Cortex of kidney (tissue), 1 donor: ENCODE measurements at places on chromosomes 2 and 18.

GRCh38 chr2:11377928-11378545, 33.6 kb upstream of the ROCK2 start:
- no peak for DNase-seq

GRCh38 chr18:55381277-55381676, 206.7 kb downstream of the TCF4 start:
- no peak for DNase-seq

- DNase-seq = no peak
Observed at GRCh38 chr2:65831509-65831908, 399.1 kb upstream of the SPRED2 start.

- no peak for DNase-seq
Observed at GRCh38 chr18:74040459-74041332, 106.9 kb downstream of the FBXO15 start.

- no peak for DNase-seq
Observed at GRCh38 chr2:29014331-29014730, 33.2 kb downstream of the TOGARAM2 start.

DNA sequence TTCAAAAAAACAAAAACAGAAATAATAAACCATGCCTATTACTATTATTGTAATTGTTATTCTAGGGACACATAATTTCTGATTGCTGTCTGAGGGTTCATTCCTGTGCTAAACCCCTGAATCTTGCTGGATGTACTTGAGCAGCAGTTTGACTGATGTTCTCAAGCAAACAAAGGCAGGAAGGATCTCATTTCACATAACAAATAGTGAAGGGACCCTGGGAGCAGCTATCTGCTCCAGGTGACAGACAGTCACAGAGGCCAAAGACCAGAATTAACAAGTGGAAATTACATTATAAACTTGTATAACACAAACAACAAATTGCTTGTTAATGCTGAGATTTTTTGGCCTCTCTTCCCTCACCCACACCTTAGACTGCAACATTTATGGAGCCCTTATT, 284.2 kb downstream of the THSD7B start:
- DNase-seq = no peak

GRCh38 chr2:39494784-39495251, 57.7 kb upstream of the MAP4K3 start:
- no peak for DNase-seq

DNA sequence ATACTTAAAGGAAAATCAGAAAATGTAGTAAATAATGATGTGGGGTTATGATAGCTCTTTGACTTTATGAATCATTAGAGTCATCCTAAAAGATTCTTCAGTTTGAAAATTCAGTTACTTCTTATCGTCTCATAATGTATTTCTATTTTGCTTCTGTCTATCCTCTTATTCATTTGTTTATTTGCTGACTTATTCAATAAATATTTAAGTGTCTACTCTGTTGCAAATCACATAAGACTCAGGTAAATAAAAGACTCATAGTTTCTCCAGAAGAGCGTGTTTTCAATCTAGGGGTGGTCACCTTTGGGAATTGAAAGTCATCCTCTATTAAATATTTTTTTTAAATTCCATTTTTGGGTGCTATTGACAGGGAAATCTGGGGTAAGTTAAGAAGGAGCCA, 69.1 kb upstream of the RBMS1 start:
- DNase-seq = no peak

GRCh38 chr2:100632037-100632436, 69.2 kb downstream of the PDCL3 start:
- DNase-seq = no peak

DNA sequence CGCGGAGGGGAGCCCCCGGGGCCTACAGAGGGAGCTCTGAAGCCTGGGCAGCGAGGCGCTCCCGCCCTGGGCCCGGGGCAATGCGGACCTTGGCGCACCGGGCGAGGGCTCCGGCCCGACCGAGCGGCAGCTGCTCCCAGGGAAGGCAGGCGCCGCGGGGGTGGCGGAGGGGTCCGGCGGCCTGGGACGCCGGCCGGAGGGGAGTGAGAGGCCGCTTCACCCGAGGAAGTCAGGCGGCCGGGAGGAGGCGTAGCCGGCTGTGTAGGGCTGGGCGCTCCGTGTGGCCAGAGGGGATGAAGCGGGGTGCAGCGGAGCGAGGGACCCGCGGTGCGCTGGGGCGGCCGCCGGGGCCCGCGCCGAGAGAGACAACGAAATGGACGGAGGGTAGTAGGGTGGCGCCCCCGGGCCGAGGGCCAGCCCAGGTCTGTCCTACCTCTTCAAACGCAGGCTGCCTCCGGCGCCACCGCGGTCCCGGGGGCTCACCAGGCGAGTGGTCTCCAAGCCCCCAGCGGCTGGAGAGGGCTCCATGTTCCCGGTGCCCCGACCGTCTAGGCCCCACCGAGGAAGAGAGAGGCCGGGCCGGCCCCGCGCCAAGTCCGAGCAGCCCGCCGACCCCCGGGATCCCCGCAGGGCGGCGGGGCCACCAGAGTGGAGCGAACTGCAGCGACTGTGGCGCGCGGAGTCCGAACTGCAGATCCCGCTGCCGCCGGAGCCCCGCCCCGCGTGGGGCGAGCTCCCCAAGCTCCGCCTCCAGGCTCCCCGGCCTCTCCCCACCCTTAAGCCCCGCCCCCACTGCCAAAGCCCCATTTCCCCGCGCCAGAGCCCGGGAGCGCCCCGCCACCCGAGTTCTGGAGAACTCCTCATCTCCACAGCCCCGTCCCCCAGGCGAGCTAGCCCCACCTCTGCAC, at the start of gene SLC30A3:
SLC30A3 (minus strand) TSS at position 669 of the 908 bp plus-strand sequence; CDS start at position 528, 141 bp downstream.
- DNase-seq = no peak

- no peak for DNase-seq
Observed at GRCh38 chr2:65382323-65382722, 50.1 kb downstream of the SPRED2 start.

DNA sequence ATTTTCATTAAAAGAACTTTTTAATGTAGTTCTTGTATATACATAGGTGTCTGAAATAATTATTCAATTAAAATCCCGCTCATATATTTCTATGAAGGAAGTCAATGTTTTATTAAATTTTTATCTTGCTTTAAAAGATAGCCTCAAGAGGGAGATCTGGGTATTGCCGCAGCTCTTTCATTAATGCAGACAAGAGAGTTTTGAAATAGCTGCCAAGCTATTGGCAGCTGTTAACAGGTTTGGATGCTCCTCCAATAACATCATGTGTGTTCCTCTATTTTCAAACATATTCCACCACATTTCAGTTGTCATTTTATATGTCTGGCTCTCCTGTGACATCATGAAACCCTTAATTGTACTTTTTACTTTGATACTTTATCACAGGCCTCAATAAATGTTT, 12.9 kb upstream of the NT5C1B start:
- no peak for DNase-seq

DNA sequence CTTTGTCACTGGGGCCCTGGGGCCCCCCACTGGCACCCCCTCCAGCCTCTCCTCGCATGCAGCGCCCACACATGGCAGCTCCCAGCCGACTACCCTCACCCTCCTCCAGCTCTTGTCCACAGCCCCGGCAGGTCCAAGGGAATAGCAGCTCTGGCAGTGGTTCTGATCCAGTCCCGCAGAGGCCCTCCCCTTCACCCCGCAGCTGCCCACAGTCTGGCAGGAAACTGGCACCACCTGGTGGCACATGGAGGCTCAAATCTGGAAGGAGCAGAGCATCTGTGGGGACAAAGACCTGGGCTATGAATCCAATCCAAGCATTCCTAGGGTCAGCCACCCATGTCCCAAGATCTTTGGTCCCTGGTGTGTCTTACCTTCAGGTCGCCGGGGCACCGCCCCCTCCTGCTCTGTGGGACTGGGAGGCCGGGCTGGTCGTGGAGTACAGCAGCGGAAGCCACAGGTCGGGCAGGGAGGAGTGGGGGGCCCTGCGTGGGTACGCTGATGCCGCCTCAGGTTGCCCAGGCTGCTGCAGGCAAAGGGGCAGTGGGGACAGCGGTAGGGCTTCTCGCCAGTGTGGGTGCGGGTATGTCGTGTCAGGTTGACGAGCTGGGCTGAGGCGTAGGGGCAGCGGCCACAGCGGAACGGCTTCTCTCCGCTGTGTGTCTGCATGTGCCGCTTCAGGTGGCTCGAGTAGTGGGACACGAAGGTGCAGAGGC, 2.3 kb downstream of the ZNF513 start:
- DNase-seq = no peak

DNA sequence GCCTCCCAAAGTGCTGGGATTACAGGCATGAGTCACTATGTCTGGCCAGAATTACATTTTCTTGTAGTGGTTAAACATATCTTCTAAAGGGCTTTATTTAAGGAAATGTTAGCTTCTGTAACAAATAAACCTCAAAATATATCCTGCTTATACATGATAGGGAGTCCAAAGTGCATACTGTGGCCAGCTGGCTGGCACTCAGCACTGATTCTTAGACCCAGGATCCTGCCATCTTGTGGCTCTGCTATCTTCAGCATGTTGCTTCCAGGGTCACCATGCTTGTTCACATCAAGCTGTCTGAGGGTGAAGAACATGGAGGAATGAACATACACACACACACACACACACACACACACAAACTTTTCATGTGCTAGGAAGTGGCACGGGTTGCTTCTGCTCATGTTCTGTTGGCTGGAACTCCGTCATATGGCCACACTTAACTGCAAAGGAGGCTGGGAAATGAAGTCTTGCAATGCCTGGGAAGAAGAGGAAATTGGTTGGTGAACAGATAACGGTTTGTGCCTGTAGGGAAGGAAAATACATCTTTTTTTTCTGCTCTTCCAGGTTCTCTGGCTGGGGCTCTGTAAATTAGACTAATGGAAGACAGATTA, 40.0 kb downstream of the NPPC start:
- no peak for DNase-seq

DNA sequence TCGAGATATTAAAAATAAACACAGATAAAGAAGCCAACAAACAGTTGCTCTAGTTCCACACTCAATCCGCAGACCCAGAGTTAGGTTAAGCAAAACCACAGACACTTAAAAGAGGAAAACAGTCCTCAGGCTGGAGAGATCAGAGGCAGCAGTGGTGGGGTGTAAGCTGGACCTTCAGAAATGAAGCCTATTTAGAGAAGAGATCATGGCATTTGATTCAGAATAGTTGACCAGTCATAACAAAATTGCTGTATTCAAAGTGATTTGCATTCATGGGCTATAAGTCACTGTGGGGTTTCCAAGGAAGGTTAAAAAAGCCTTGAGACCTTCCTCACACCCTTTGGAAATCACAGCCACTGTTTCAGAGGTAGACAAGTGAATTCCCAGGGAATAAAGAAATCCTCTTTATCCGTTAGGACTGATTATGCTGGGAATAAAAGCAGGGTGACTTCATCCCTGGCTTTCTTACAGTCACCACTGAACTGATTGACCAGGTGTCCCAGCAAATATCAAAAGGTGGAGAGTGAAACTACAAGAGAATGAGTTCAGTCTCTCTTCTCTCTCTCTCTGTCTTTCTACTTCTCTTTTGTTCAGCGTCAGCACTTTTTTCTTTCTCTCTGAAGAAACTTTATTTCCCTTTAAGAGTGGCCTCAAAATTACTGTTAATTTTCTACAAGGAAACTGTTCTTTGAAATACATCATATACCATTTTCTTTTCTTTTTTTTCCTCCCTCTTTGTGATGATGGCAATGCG, 171.8 kb upstream of the PIK3C3 start:
- DNase-seq = no peak

- no peak for DNase-seq
Observed at GRCh38 chr18:45678850-45679249, 45.1 kb upstream of the SLC14A1 start.
